ENCODE measurements at places on chromosomes 3 and 15. TPM values are rescaled to one million over a fixed set of nuclear protein-coding genes. Genes with fewer than 3 reads are reported as not detected.

DNA sequence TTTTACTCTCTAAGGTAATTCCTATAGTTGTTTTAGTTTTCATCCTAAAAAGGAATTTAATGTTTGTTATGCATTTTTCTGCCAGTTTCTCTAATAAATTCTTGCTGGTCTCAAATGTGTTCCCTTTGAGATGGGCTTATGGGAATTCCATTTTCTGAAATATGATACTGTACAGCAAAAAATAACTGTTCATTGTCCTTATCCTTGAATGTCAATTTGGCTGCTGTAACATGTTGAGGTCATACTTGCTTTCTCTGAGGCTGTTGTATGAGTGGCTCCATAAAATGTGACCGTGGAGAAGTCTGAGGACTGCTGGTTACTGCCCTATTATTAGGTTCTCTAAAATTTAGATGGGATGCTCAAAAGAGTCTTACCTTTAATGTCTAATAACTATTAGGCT, 266.5 kb downstream of the ADAMTS17 start:
- DNase-seq, result no peak

GRCh38 chr15:89646416-89647141, 8.7 kb downstream of the KIF7 start:
- DNase-seq, result no peak

GRCh38 chr3:73378207-73378606, 246.5 kb downstream of the PDZRN3 start:
- DNase-seq, result no peak

- DNase-seq, result no peak
Measured at GRCh38 chr15:42387603-42388002, 28.3 kb downstream of the CAPN3 start.

The KBTBD13 gene
- total RNA-seq, result not detected

The HTR3E gene
- not detected for total RNA-seq

- DNase-seq, result no peak
Measured at GRCh38 chr3:80767604-80768003, 993.8 kb downstream of the GBE1 start.

DNA sequence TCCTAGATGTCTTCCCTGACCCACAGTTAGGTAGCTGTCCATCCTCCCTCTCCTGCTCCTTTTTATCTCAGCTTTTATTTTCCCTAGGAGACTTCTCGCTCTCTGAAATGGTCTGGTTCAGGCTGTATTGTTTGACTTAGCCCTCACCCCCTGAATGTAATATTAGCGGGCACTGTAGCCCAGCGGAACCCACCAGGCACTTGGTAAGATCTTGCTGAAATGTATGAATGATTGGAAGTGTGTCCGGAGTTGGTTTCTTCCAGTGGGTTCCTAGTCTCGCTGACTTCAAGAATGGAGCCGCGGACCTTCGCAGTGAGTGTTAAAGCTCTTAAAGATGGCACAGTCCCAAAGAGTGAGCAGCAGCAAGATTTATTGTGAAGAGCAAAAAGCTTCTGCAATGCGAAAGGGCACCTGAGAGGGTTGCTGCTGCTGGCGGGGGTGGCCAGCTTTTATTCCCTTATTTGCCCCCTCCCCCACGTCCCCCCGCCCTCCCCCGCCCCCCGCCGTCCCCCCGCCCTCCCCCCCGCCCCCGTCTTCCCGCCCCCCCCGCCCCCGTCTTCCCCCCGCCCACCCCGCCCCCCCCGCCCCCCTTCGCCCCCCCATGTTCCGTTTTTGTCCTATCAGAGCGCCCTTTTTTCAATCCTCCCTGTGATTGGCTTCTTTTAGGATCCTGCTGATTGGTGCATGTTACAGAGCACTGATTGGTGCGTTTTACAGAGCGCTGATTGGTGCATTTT, 694 bp upstream of the EEFSEC start:
- no peak for DNase-seq

- no peak for DNase-seq
Measured at GRCh38 chr3:148146947-148147826, 550.5 kb upstream of the AGTR1 start.

- no peak for DNase-seq
Measured at GRCh38 chr3:16807391-16807790, 77.4 kb upstream of the PLCL2 start.

GRCh38 chr3:150462108-150462507, 54.0 kb downstream of the TSC22D2 start:
- DNase-seq, result no peak
